ENCODE measurements at places on chromosomes 11 and 22.
A peak's percentile ranks its signal among the peaks of the same experiment; 100 is the strongest.

DNA sequence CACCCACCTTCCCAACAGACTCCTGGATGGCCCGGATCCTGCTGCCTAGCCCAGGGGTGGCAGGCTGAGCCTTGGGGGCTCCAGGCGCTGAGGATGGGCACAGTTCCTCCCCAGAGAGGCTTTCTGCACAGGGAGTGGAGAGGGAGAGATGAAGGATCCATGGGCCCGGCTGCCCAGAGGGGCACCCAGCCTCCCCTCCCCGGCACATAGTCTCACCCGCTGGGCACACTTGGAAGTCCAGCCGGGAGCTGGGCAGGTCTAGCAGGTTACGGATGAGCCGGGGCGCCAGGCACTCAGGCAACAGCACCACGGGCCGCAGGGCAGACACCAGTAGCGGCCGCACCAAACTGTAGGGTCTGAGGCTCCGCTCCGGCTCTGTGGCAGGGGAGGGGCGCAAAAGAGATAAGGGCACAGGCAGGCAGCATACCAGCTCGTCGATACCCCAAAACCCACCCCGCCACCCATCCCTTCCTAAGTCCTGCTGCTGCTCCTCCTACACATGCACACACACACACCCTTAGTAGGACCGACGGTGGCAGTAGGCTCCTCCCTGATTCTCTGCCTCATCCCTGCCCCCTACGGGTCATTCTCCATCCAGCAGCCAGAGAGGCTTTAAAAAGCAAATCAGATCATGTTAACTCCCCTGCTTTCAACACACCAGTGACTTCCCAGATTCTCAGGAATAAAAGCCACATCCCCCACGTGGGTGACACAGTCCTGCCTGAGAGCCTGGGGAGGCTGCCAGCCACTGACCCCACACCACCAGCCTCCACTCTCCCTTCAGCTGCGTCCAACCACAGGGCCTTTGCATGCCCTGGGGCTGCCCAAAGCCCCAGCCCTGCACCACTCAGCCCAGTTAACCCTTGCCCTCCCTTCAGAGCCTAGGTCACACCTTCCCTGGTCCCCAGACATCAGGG is 6.5 kb upstream of the MFNG start:
- no peak for DNase-seq

GRCh38 chr11:65593518-65594414 is 1.8 kb downstream of the KCNK7 start:
- DNase-seq = no peak

DNA sequence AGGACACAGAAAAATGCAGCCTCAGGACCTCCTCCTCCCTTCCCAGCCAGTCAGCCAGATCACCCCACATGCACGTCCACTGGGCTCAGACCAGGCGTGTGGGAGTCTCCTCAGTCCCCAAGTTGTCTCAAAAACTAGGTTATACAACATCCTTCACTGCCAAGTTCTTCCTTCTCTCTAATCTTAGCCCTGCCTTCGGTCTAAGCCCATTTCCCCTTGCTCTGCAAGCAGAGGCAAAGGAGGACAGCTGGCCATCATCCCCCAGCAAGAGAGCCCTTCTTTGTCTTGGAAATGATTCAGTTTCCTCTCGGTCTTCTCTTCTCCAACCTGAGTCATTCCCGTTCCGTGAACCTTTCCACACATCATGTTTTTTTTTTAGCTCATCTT is 14.0 kb upstream of the NRGN start:
- DNase-seq = no peak

- DNase-seq = no peak
Measured at GRCh38 chr22:32075997-32076760, 33.1 kb downstream of the SLC5A1 start.

- no peak for DNase-seq
Measured at GRCh38 chr11:131423688-131424087, 53.3 kb downstream of the NTM start.

DNA sequence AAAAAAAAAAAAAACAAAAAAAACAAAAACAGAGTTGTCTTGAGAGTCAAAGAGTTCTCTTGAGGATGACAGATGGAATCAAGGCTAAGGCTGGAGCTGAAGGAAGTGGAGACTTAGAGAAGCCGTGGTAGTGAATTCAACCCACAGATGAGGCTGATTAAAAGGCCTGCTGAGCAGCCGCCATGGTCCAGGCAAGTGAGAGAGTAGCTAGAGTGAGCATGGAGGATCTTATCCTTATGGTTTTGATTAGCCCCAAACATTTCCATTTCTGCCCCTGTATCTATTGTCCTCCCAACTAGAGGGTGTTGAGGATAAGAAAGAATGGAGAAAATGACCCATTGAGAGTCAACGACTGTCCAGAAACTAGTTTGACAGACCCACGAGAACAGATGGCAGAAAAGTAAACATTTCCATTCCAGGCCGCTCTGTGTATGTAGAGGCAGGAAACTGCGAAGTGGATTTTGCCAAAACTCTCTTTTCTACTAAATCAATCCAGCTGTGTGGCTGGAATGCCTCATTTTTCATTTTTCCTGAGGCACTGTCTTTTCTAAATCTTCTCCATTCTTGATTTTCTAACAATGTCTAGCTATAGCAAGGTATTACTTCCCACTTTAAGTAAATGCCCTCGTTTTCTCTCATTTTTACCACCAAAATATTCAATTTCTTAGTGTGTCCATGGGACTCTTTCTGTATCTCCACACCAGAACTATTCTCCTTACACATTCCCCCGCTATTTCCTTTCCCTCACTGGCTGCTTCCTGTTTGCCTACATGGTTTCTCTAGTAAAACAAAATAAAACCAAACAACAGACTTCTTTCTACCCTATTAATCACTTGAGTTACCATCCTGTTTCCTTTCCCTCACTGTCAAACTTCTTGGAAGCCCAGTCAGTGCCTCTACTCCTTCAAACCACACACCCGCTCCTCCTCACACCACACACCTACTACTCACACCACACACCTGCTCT is 5.4 kb upstream of the MMP8 start:
- DNase-seq = no peak

GRCh38 chr11:35288817-35289541 is 130.4 kb downstream of the SLC1A2 start:
- DNase-seq = no peak

DNA sequence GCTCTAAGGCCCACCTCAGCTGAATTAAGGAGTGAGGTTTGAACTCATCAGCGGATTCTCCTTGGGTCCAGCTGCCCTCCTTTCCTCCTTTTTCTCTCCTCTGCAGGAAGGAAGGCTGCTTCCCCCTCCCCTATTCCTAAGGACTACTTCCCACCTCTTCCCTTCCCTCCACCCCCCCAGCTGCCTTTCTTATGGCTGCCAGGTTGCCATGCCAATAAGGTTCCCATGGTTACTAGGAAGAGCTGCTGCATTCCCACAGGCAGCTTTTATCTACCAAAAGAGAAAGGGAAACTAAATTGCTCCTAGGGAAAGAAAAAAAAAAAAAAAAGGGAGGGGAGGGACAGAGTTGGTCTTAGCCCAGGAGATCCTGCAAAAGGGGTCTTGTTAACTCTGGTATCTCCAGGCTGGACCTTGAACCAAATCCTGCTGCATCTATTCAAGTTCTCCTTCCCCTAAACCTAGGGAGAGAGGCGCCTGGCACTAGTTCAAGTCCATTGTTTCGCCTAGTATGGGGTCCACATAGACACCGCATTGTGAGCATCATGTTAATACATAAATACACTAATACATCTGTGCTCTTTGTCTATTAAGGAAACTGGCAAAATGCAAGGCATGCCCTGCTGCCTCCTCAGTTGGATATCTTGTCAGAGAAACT is 21.2 kb upstream of the FEZ1 start:
- no peak for DNase-seq

GRCh38 chr11:11265320-11265719 is 87.7 kb downstream of the CSNK2A3 start:
- no peak for DNase-seq

GRCh38 chr22:35835998-35836691 is 118.5 kb downstream of the APOL5 start:
- DNase-seq = no peak

DNA sequence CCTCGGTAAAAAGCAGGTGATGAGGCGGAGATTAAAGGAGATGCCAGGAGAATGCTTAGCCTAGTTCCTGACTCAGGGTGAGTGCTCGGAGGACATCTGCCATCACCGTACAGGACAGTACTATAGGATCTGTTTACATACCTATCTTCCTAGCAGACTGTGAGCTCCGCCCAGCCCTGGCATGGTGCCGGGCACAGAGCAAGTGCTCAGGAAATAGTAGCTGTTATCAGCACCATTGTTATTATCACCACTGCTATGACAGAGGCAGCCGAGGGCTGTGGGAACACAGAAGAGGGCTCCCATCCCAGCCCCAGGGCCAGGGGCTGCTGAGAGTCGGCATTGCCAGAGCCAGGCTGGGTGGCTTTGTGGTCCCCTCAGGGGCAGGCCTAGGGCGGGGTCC is 642 bp upstream of the SEPTIN3 start:
- DNase-seq = no peak

GRCh38 chr22:42162728-42163489 is 32.3 kb upstream of the CYP2D6 start:
- DNase-seq = no peak

- no peak for DNase-seq
Measured at GRCh38 chr11:108891909-108892511, 227.1 kb downstream of the DDX10 start.

DNA sequence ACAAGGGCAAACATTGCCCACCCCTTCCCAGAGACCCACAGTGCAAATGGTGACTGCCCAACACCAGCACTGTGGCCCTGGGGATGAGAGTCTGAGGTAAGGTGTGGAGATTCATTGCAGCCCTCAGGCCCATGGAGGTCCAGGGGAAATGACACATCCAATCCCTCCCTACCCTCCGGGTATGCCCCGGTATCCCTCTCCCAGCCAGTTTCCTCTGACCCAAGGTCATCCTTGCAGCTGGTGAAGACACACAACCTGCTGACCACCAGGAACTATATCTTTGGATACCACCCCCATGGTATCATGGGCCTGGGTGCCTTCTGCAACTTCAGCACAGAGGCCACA is 18.9 kb upstream of the UVRAG start:
- no peak for DNase-seq

GRCh38 chr11:14148653-14149273 is 186.2 kb downstream of the SPON1 start:
- DNase-seq = no peak

GRCh38 chr11:35261197-35261596 is 122.2 kb downstream of the CD44 start:
- no peak for DNase-seq

DNA sequence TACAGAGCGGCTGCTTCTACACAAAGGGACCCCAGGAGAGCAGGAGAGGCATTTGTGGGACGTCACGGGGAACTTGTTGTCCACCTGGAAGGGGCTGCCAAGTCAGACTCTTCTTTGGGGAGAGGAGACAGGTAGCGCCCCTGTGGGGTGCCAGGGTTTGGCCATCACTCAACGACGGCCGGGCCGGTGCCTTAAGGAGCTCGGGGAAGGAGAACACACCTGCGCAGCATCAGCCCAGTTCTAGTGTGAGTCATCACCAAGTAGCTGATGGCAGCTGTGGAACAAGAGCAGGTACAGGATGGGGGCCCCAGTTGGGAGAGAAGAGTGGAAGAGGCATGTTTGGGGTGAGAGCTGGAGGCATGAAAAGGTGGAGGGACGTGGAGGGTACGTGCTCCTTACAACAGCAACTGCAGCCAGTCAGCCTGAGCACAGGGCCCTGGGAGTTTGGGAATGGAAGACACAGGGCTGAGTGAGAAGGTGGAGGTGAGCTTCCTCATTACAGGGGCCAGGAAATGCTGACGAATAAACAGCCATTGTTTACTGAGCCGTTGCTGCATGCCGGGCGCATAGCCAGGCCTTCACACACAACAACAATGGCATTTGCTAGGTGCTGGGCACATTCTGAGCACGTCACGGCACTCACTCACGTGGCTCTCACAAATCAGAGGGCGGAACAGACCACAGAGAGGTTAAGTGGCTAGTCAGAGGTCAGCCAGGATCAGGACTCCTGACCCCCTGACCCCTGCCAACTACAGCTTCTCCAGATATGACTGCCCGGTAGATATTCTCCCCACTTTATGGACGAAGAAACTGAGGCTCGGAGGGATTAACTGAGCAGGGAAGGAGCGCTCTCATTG is 29.1 kb upstream of the TP53I11 start:
- DNase-seq = peak; percentile 5

DNA sequence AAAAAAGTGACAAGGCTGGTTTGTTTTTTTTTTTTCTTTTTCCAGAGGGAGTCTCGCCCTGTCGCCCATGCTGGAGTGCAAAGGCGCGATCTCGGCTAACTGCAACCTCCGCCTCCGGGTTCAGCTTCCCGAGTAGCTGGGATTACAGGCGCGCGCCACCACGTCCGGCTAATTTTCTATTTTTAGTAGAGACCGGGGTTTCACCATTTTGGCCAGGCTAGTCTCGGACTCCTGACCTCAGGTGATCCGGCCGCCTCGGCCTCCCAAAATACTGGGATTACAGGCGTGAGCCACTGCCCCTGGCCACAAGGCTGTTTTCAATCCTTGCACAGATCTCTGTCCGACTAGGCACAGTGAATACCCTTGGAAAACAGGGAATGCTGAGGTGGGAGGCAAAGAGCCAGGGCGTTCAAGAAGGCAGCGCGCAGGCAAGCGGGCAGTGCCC is 566 bp downstream of the ATP6V1E1 start:
- no peak for DNase-seq

Data from T-helper 22 cell (primary cell).